GM12864 (cell line): ENCODE measurements at places on chromosomes 7 and 10.
A peak's percentile ranks its signal among the peaks of the same experiment; 100 is the strongest.

DNA sequence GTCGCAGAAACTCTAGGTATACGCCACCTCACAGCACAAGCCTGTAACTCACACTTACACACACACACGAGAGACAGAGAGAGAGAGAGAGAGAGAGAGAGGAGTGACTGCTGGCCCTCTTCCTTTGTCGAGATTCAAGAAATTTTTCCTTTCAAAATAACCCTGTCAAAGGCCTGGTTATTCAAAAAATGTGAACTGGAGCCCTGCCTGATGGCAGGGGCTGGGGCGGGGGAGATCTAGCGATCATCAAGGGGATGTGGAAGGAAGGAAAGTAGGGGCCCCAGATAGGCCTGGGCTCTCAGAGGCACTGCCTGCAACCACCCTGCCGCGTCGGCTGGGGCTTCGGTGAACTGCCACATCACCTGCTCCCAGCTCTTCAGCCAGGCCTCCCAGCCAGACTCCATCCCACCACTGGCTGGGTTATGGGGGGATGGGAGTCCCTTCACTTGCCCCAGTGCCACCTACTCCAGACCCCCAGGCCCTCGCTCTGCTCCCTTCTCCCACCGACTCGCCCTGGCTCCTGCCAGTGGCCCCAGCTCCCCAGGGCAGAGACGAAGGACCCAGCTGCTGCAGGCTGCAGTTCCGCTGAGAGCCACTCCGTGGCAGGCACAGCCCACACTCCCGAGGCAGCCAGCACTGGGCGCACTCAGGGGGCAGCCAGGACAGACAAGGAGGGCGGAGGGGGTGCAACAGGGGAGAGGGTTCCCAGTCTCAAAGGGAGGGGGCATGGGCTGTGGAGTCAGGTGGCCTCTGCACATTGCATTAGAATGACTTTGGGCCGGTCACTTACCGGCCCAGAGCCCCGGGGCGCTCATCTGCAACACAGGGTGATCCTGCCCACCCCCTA, 15.3 kb downstream of the KCNH2 start:
- DNase-seq, result no peak

- DNase-seq, result no peak
Measured at GRCh38 chr7:77866370-77866769, 67.8 kb downstream of the PHTF2 start.

- DNase-seq, result no peak
Measured at GRCh38 chr10:95445223-95445836, 115.8 kb downstream of the SORBS1 start.

DNA sequence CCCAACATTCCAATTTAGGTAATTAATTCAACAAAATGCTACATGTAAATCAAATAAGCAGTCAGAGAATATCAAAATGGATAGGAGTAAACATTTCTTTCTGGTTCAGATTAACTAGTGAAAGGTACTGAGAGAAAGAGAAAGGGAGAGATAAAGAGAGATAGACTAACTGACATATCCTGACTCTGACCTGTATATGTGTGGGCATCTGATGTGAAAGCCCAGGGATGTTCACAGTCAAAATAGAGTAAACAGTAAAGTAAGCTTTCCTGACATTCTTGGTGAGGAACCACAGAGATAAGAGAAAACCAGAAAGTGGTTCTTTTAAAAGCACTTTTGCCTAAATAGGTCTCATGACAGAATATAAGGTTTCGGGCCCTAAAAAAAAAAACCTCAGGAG, 37.5 kb upstream of the ANK3 start:
- DNase-seq, result no peak

GRCh38 chr7:116142850-116143249, 67.5 kb upstream of the TES start:
- no peak for DNase-seq

GRCh38 chr10:93742633-93743349, 14.9 kb upstream of the LGI1 start:
- DNase-seq, result peak; percentile 48

DNA sequence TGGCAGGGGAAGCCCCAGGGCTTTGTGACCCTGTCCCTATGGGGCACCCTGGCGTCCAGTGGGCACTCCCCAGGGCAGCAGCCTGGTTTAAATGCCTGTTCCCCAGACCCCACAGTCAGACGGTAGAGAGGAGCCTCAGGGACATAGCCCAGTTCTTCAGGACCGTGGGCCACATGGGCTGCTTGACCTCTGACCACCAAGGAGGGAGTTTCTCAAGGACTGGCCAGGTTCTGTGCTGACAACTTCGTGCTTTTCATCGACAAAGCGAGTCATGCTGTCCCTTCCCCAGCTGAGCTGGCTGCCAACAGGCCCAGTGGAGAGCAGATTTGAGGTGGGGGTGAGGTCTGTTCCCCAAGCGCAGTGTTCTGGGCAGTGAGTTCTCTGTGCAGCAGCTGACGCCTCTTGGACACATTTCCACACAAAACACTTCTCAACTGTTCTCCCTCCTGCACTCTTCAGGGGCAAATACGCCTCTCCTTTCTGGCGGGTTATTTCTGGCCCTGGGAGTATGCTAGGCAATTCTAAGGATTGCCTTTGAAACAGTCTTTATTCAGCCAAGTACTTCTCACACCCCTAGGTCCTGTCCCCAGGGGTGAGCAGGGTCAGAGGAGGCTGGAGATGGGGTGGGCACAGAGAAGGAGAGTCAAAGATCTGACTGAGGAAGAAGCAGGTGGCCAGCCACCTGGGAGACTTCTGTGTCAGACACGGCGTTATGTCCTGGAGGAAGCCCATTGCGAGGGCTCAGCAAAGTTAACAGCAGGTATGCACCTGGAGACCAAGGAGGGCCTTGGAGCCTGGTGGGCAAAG, 57.3 kb upstream of the CAMK2B start:
- no peak for DNase-seq

DNA sequence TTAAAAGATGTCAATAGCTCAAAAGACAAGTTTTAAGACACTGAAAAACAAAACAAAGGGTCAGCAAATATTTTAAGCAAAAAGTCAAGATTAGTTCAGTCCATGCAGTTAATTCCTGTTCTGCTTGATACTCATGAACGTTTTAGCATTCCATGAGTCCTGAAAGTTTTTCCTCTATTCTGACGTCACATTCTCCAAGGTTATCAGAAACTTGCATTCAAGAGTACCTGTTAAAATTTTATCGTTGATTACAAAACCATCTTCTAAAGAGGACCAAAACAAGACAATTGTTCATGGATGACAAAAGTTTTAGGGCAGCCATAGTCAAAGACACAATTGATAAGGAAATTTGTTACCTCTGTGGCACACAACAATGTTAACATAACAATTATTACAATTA, 52.5 kb upstream of the VOPP1 start:
- no peak for DNase-seq

- no peak for DNase-seq
Measured at GRCh38 chr10:55822096-55822495, 539.0 kb downstream of the ZWINT start.

GRCh38 chr10:61028861-61029361, 84.9 kb upstream of the RHOBTB1 start:
- DNase-seq, result no peak

GRCh38 chr10:29028486-29028885, 260.4 kb upstream of the LYZL1 start:
- DNase-seq, result no peak

GRCh38 chr7:157519798-157520244, 183.0 kb downstream of the DNAJB6 start:
- DNase-seq, result no peak

DNA sequence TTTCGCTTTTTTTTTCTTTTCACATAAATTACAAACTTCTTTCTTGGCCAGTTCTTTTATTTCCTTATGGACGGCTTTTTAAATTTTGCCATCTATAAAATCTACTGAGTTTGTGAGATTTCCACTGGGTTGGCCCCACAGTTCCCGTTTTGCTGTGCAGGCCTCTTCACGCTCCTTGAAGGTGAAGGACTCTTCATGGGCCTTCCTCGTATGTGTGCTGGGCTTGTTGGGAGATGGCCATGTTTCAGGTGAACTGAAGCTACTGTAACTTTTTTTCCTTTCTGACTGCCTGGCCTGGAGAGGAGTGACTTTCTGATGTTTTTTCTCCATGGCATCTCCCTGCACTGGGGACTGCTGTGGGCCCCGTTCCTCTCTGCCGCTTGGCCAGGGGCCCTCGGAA, 262.4 kb downstream of the COBL start:
- DNase-seq, result no peak

DNA sequence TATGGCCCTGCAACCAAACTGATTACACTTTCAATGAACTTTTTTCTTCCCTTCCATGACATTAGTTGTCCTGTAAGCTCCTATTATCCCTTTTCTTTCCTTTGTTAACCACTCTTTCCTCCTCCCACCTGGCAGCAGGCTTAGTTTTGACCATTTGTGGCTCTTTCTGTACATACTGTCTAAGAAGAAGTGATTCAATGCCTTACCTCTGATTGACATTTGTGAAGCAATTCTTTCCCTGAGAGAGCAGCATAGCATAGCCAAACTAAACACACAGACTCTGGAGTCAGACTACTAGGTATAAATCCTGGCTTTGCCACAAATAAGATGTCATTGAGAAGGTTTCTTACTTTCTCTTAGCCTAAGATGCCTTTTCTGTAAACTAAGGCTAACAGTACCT, 48.9 kb downstream of the AHR start:
- no peak for DNase-seq

- DNase-seq, result no peak
Measured at GRCh38 chr10:59006511-59007306, 169.7 kb upstream of the PHYHIPL start.

GRCh38 chr7:31633894-31634494, 53.0 kb upstream of the PPP1R17 start:
- DNase-seq, result peak; percentile 3

DNA sequence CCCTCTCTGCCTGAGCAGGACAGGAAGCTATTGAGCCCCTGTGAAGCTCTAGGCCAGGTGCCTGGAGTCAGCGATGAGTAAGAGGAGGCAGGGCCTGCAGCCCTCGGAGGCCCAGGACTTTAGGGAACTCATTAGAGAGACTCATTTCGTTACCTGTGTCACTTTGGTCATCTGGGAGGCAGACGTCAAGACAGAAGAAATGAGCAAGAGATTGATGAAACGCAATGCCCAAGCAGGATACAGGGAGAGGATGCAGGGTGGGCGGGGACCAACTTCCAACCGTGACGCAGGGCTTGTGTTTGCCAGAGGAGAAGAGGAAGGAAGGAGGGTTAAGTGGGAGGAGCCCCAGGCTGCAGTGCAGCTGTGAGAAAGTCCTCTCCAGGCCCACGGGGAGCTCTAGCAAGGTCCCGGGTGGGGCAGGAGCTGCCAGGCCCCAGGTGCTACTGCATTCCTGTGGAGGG, 26.4 kb upstream of the GNA12 start:
- no peak for DNase-seq

- DNase-seq, result no peak
Measured at GRCh38 chr10:44306147-44306710, 78.7 kb downstream of the CXCL12 start.

DNA sequence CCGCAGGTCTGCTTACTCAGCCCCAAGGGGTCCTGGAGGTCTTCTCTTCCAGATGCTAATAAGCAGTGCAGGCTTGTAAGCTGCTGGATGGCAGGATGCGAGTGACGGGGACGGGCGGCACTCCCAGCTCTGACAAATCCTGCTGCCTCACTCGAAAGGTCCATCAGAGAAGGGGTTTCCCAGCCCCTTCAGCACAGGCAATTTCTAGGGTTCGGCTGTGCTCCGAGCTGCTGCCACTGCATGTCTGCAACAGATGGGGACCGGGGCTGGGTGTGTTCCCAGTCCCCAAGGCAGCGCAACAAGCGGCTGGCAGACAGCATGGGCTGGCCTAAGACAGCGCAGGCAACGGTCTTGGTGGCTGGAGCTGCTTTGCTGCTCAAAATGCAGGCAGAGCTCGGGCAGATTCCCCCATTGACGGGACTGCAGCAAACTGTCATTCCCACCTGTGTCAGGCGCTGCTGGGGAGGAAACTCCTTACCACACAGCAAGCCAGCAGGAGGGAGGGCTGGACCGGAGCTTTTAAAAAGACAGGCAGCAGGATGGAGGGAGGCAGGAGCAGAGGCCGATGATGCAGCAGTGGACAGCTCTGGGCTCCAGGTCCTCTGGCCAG, 62.4 kb downstream of the PRKAG2 start:
- no peak for DNase-seq

- no peak for DNase-seq
Measured at GRCh38 chr7:135353832-135354231, 120.2 kb downstream of the STRA8 start.

GRCh38 chr7:91041901-91042484, 222.2 kb upstream of the FZD1 start:
- DNase-seq, result no peak

- DNase-seq, result no peak
Measured at GRCh38 chr10:98100476-98100875, 34.0 kb upstream of the R3HCC1L start.

DNA sequence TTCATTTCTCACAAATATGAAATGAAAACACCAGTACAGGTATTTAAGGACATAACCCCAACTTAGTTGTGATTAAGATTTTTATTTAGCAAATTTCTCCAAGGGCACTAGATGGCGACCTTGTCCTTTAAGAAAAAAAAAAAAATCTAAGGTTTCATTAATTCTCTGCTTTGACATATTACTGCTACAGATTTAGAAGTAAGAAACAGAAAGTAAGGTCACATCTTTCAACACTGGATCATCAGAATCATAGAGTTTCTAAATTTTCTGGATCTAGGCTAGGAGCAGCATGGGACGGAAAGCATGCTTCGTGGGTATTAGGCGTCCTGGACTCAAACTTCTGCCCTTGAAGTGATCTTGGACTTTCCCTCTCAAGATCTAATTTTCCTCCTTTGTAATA, 85.5 kb upstream of the PRKG1 start:
- no peak for DNase-seq

DNA sequence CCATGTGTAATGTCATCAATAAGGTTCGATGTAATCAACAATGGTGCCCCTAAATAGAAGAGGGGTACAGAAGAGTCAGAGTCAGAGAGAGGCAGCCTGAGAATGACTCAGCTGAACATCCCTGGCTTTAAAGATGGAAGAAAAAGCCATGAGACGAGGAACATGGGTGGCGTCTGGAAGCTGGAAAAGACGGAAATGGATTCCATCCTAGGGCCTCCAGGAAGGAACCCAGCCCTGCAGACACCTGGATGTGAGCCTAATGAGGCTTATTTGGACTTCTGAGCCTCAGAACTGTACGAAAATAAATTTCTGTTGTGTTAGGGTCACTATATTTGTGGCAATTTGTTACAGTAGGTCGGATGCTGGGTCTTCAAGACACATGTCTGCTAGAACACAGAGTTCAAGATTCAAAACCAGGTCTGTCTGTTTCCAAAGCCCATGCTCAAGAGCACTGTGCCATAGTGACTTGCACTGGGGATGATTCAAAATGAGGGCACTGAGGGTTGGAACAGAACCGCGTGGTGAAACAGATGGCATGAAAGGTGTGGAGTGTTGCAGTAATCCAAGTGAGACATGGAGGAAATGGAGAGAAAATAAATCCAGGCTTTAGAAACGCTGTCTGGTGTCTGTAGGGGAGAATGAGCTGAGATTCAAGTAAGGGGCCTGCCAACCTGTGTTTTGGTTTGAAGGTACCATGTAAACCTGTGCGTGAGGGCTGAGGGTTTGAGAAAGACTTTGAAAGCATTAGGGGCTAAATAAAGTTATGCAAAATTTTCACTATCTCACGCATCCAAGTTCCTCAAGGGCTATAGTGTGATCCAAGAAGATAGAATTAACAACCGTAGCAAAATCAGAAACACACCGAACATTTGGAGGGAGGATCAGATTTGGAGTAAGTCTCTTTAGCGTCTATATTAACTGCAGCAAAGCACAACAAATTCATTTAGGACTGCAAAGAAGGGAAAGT, 849.1 kb upstream of the AUTS2 start:
- DNase-seq, result no peak

GRCh38 chr10:100518761-100519241, 860 bp downstream of the SEC31B start:
- DNase-seq, result no peak
